Right renal pelvis (tissue), 4 donors: ENCODE measurements at places on chromosomes 5 and 9.

DNA sequence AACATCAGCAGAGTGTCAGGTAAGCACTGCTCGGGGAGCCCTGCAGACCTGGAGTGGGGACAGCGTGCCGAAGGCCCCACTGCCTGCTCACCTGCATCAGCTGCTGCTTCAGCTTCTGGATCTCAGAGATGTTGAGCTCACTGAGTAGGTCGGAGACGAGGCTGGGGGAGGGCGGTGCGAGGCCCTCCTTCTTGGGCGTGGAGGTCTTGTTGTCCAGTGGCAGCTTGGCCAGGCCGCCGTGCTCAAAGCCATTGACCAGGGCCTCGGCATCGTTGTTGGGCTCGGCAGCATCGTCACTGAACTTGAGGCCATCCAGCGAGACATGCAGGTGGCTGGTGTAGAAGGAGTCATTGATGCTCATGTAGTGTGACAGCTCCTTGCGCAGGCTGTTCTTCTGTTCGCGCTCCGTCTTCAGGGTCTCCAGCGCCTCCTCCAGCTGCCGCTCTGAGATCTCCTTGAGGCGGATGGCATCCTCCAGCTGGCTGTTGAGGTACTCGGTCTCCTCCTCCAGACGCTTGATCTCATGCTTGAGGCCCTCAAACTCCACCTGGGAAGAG, 44.3 kb downstream of the BICD2 start:
- no peak for DNase-seq

DNA sequence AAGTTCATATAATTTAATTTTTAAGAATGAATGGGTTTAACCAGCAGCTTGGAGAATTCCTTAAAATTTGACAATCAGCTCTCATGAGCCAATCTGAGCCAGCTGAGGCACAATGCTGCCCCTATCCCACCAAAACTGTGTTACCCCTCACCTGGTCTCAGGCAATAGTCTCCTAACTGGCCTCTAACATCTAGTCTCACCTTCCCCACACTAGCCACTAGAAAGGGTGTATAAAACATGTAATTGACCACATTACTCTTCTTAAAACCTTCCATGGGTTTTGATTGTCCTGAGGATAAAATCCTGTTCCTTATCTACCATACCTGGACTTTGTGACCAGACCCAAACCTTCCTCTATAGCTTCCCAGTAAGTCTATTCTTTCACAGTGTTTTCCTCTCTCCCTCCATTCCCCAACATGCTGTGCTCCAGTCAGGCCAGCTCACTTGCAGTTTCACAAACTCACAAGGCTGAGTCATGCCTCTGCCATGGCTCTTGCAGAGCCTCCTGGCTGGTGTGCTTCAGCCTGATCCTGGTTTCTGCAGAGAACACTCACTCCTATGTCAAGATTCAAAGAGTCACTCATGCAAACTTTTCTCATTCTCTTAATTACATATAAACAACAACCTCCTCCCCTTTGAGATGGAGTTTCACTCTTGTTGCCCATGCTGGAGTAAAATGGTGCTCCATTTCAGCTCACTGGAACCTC, 16.0 kb upstream of the ZCCHC7 start:
- no peak for DNase-seq

- no peak for DNase-seq
Measured at GRCh38 chr5:164470312-164470711, 964.9 kb downstream of the MAT2B start.

DNA sequence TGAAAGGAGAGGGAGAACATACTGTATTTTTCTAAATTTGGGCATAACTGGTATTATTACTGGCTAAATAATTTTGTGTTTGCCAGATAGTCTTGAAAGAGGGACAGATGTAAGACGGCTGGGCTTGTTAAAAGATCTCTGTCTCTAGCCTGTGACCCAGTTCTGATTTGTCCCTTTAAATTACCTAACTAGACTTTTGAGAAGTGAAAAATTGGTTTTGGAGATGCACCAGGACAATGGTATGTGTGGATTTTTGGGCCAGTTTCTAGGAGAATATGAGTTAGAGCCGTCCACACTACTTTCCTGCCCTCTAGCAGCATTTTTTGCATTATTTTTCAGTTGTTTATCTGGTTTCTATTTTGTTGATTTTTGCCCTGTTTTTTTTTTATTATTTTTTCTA, 33.5 kb downstream of the LNPEP start:
- no peak for DNase-seq

DNA sequence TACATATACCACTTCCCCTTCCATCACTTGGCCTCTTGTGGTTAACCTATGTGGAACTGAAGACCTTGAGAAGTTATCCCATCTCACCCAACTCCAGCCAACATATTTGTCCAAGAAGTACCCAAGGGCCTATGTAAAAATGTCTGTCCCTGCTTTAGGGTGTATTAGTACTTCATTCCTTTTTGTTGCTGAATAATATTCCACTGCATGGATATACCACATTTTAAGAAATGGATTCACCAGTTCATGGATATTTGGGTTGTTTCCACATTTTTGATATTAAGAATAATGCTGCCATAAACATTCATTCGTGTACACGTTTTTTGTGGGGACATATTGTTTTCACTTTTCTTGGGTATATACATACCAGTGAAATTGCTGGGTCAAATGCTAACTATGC, 28.6 kb downstream of the IDNK start:
- DNase-seq = no peak

DNA sequence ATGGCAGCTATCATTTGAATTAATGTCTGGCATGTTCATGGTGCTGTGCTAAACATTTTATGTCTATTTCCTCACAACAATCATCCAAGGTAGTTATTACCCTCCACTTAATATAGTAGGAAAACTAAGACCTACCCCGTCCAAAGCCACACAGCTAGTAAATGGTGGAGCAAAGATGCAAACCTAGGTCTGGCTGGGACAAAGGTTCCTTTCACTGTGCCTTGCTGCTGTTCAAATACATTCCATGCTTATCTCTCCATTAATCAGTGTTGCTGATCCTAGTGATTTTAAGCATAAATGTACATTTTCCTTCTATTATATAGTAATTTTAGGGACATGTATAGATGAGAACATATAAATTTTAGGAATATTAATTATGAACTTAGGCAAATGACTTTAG, 38.7 kb downstream of the CCDC125 start:
- DNase-seq = no peak

GRCh38 chr5:180234271-180234670, 25.3 kb upstream of the RASGEF1C start:
- DNase-seq = no peak

DNA sequence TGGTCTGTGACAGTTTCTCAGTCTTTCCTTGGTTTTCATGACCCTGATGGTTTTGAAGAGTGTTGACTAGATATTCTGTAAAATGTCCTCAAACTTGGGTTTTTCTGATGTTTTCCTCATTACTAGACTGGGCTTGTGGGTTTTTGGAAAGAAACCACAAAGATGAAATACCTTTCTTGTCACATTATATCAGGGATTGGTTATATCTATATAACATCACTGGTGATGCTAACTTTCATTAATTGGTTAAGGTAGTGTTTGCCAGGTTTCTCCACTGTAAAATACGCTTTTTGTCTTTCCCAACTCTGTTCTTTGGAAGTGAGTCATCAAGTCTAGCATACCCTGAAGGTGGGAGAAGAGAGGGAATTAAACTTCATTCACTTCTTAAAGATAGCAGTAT, 3.3 kb upstream of the IL31RA start:
- no peak for DNase-seq

DNA sequence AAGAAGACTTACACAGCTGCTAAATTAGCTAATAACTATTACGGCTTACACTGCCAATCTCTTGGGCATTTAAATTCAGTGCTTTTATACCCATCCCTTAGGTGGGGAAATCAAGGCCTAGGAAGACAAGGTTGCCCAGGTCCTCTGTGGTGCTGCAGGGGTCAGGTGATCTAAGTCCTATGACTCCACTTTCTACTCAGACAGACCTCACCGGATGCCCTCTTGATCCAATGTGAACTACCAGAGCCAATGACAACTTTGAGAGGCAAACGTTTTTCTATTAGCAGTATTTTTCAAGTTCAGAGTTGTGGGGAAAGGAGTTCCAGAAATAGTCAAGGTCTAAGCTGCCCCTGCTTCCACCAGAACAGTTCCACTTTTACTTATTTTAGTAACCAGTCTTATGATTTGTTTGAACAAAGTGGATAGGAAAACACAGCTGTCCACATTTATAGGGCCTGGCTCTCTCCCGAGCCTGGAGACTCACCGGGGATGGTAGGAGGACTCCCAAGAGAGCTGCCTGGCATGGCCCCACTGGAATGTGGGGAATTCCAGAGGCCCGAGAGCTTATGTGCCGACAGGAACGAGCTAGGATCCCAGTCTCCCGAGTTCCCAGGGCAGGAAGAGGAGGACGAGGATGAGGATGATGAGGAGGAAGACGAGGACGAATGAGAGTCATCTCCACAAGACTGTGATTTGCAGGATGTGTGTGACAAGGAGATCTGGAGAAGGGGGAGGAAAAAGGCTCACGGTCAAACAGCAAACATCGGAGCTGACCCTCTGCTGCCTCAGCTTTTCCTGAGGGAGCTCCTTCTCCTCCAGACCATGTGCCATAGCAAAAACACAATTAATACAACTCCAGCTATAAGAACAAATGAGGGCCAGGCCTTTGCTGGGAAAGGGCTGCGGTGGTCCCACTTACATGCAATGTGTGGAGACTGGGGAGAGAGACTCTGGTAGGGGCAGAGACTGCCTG, 16.7 kb downstream of the FAM193B start:
- no peak for DNase-seq

DNA sequence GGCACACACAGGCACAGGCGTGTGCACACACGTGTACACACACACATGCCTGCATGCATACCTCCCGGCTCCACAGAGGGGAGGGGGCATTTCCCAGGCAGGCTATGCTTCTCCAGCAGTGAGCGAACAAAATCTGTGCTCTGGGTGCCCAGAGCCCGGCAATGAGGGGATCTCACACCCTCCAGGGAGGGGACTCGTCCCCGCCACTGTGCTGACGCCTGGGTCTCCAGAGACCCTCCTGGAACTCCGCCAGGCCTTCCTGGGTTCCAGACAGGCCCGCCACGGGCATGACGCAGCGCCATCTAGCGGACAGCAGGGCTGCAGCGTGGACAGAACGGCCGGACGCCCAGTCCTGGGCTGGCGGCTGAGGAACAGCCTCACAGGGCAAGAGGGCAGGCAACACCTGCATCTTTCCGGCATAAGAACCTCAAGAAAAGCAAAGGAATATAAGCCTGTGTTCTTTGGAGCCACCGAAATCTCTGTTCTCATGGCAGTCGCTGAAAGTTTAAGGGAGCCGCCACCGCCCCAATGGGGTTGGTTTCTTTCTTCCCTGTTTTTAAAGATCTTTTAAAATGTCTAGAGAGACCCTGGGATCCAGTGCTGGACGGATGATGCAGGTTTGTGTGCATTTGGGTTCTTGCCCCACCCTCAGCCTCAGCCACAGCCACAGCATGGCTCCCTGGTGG, 135.6 kb upstream of the PPP1R26 start:
- no peak for DNase-seq

DNA sequence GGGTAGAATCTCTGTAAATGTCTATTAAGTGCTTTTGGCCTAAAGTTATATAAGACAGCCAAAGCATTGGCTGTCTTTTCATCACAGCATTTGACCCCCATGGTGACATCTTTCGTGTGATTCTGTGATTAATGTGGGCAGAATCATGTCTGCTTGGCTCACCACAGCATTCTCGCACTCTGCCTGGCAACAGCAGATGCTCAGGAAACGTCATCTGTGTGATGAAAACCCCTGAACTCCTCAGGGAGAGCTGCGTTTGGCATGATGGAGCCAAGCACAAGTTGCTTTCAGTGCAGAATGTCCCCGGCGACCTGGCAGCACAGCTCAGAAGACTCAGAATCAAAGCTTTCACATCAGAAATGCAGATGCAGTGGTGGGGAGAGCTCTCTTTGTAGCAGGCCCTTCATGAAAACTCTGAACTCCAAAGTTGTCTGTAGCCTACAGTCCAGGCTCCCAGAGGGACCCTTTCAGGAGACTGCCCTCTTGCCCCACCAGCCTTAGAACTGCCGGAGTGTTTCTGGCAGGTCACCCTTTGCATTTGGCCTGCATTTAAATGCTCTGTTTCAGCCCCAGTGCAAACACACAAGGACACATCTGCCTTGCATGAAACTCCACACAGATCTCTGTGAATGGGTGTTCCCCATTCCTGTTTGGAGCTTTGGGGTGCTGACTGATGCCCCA, 155.6 kb upstream of the PANK3 start:
- DNase-seq = no peak
